ENCODE measurements at places on chromosomes 1 and 21. TPM values are rescaled to one million over a fixed set of nuclear protein-coding genes. Genes with fewer than 3 reads are reported as not detected.

- DNase-seq, result no peak
- H3K4me3 ChIP-seq, result no peak overlapping the region
- H3K36me3 ChIP-seq, result no peaks in the 10 kb centered on the region
- no peak overlapping the region for H3K27ac ChIP-seq
Measured at GRCh38 chr1:61046434-61046833, 35.9 kb upstream of the NFIA start.

DNA sequence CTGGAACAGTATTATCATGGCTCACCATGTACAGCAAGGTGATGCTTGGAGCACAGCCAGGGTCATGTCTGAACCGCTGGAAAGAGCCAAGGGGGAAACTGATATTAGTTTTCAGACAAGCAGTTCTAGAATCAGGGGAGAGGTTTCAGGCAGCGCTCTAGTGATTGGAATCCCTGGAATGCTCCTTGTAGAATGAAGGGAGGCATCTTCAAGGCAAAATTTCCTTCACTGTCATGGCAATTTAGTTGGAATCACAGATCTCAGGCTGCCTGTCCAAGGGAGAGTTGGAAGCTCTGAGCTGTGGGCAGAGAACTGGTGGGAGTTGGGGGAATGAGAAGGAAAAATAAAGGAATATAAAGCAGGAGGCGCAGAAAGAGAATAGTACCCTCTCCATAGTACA lies 737.1 kb downstream of the PTPRU start:
- H3K4me3 ChIP-seq, result no peak overlapping the region
- no peaks in the 10 kb centered on the region for H3K4me1 ChIP-seq
- no peaks in the 10 kb centered on the region for H3K36me3 ChIP-seq
- DNase-seq, result no peak
- H3K27me3 ChIP-seq, result peaks cover 19% of the 10 kb centered on the region

- H3K4me3 ChIP-seq, result no peak overlapping the region
- H3K4me1 ChIP-seq, result no peaks in the 10 kb centered on the region
- no peaks in the 10 kb centered on the region for H3K36me3 ChIP-seq
- H3K27me3 ChIP-seq, result peaks cover 8% of the 10 kb centered on the region
Measured at GRCh38 chr1:34050709-34051485, 114.1 kb downstream of the CSMD2 start.

GRCh38 chr1:31625561-31626222 lies 8.2 kb downstream of the HCRTR1 start:
- peak overlapping the region; percentile 80 for H3K27ac ChIP-seq
- no peak for DNase-seq
- H3K36me3 ChIP-seq, result peaks cover 34% of the 10 kb centered on the region

GRCh38 chr1:171446386-171446785 lies 38.9 kb upstream of the PRRC2C start:
- H3K4me3 ChIP-seq, result no peak overlapping the region
- H3K36me3 ChIP-seq, result no peaks in the 10 kb centered on the region
- no peak overlapping the region for H3K27ac ChIP-seq

The ITLN2 gene
- 30.7 TPM for total RNA-seq

Measured in lower lobe of right lung (tissue), 2 donors.